ENCODE measurements at places on chromosomes 4 and X.
A peak's percentile ranks its signal among the peaks of the same experiment; 100 is the strongest.

DNA sequence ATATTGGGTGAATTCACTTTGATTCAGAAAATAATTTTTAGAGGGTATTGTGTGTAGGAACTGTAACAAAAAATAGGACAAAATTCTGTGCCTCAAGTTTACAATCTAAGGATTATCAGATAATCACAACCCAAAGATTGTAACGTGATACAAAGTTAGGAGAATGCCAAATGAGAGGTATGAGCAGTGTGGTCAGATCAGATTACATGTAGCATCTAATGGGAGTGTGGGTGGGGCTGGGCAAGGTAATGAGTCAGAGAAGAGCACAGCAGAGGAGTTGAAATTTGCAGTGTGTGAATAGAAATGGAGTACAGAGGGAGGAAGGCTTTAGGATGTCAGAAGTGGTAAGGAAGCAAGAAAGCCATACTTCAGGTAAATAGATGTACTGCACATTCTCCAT lies 103.4 kb upstream of the TEX13A start:
- DNase-seq, result no peak

DNA sequence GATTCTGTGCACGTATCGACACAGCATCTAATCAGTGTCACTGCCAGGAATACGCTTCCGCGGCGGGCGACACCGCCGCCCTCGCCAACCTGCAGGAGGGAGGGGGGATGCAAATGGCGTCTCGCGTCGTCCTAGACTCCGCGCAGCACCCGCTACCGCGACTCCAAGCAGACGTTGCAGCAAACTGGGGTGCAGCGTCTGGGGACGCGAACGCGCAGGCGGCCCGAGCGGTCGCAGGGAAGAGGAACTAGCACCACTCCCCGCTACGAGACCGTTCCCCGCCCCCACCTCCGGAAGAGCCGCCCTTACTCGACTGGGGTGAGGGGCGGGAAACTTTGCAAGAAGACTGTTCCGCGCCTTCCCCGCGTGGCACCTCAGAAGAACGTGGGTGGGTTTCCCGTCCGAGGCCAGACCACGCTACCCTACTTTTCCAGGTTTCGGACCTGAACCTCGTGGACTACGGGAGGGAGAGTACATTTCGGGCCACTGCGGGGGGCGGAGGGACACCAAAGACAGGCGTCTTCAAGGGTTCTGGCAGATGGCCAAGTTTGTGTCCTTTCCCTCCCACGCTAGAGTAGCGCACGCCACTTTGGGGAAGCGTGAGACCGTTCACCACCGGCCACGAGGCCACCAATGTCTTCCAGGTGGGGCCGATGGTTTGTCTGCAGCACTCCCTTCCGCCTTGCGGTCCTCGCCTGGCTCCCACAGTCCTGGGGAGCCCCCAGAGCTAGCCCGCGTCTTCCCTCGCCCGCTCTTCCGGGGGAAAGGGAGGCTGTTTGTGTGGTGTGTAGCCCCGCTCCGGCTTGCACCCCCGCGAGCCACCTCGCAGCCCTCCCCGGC lies 78.0 kb upstream of the BCOR start:
- DNase-seq, result peak; percentile 77

GRCh38 chr4:11814758-11815157 lies 386.1 kb upstream of the HS3ST1 start:
- DNase-seq, result no peak

DNA sequence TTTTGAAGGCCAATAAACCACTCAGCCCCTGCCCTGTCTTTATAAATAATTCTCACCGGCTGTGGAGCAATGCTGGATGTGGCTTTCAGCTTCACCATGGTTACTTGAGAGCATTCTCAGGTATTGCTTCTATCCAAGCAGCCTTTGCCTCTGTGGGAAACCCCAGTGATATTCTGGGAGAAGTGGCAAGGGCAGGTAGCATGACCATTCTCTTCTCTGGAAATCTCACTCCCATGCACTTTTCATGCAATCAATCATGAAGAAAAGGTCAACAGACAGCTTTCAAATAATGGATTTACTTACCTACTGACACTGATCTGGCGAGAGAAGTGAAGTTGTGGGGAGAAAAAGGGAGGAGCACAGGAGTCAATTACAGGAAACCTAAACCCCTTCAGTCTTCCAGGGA lies 49.5 kb downstream of the UNC5C start:
- DNase-seq, result no peak

GRCh38 chrX:39017077-39017476 lies 215.8 kb downstream of the MID1IP1 start:
- DNase-seq, result no peak

DNA sequence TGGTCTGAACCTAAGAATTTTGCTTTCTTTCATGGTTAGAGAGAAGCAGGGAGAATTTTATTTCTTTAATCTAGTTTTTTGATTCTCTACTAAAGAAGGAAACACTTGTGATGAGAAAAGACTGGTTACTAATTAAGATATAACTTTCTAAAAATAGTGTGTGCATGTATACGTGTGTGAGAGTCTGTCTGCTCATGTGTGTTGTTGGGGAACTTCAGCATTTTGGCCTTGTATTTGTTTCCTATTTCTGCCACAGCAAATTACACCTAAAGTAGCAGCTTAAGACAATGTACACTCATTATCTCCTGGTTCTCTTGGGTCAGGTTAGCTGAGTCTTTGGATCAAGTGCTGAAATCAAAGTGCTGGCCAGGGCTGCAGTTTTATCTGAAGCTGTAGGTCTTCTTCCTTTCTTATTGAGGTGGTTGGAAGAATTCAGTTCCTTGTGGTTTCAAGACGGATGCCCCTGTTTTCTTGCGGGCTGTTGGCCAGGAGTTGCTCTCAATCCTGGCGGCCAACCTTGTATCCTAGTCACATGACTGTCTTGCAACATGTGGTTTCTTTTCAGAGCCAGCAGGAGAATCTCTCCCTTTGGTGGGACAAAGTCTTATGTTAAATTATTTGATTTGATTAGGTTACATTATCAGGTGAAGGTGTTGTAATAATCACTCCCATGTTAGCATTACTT lies 188.4 kb upstream of the CLNK start:
- DNase-seq, result no peak

- DNase-seq, result no peak
Measured at GRCh38 chrX:479273-479981, 92.7 kb upstream of the PPP2R3B start.

- peak; percentile 39 for DNase-seq
Measured at GRCh38 chrX:56782352-56782751, 53.3 kb downstream of the NBDY start.

DNA sequence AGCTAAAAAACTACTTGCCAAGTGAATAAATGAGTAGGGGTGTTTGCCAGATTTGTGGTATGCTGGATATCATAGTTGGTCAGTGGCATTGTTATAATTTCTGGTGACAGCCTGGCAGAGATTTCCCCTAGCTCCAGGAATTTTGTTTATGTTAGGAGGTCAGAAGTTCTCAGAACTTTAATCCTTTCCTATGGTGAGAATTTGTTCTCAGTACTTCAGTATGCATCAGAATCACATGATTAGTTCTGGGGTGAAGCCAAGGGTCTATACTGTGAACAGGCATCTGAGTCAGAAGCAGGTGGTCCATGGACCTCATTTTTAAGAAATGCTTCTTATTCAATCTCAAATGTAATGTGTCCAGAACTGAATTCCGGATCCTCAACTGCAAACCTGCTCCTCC lies 10.5 kb downstream of the RASSF6 start:
- no peak for DNase-seq

GRCh38 chr4:13285336-13285735 lies 198.8 kb downstream of the RAB28 start:
- no peak for DNase-seq

- DNase-seq, result no peak
Measured at GRCh38 chr4:7194251-7195140, 2.2 kb downstream of the SORCS2 start.

GRCh38 chrX:15437724-15438123 lies 53.5 kb upstream of the VEGFD start:
- no peak for DNase-seq

DNA sequence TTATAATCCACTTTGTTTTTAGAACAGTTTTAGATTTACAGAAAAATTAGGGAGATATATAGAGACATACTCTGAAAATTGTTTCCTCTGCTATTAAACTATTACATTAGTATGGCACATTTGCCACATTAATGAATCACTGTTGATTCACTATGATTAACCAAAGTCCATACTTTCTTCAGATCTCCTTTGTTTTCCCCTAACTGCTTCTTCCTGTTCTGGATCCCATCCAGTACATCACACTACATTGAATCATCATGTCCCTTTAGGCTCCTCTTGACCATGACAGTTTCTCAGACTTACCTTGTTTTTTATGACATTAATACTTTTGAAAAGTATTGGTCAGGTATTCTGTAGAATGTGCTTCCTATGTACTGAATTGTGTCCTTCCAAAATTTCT lies 109.2 kb upstream of the EDNRA start:
- no peak for DNase-seq

Measured in MM.1S (cell line).